ENCODE measurements at places on chromosomes 11 and 22.

DNA sequence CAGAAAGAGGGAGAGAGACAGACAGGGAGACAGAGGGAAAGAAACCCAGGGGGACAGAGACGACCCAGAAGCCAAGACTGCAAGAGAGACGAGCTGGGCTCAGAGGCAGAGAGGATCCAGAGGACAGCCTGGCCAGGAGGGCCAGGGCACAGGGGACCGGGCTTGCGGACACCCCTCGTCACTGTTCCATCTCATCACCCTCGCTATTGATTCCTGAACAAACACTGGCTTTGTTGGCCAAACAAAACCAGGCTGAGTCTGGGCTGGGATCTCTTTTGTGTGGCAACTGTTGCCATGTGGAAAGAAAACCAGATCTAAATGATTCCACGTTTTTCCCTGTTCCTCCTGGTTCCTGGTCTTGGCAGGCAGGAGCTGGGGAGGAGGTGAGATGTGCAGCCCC lies 339.4 kb downstream of the MN1 start:
- no peak for DNase-seq

DNA sequence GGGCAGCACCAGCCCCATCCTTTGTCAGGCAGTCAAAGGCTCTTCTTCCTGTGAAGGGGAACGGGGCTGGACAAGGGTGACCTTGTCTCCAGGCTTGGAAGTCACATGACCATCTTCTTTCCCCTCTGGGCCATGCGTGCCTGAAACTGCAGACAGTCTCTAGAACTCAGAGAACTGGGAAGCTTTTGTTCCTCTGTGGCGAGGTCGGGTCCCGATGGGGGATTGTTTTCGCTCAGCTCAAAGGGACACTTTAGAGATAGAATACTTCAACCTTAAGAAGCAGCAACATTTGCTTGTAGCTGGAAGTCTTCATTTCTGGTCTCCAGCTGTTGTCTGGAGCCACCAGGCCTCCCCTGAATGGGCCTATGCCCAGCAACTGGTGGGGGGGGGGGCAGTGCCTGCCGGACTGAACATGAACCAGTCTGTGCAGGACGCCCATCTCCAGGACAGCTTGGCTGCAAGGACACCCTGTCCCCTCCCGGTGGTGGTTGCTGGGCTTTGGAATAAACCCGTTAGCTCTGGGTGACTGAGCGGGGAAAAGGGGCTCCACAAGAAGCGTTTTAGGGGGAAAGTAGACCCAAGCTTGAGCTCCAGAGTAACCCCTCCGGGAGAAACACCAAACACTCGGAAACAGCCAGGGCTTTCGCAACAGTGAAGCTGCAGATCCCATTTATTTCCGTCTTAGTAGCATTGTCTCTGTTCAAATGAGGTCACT lies 55.7 kb upstream of the EMID1 start:
- no peak for DNase-seq

DNA sequence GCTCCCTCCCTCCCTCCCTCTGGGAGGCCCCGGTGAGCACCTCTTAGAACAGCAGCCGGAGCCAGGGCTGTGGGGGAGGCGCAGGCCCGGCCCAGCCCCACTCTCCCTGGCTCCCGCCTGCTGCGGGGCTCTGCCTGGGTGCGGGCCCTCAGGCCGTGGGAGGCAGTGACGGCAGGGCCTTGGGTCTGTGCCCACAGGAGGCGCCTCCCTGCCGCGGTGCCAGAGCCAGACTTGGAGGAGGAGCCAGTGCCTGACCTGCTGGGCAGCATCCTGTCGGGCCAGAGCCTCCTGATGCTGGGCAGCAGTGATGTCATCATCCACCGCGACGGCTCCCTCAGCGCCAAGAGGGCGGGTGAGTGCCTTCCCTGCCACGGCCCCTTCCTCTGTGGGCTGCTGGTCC lies 9.5 kb downstream of the IRF7 start:
- DNase-seq: no peak

- DNase-seq: no peak
Measured at GRCh38 chr11:88626216-88626615, 288.7 kb upstream of the CTSC start.

DNA sequence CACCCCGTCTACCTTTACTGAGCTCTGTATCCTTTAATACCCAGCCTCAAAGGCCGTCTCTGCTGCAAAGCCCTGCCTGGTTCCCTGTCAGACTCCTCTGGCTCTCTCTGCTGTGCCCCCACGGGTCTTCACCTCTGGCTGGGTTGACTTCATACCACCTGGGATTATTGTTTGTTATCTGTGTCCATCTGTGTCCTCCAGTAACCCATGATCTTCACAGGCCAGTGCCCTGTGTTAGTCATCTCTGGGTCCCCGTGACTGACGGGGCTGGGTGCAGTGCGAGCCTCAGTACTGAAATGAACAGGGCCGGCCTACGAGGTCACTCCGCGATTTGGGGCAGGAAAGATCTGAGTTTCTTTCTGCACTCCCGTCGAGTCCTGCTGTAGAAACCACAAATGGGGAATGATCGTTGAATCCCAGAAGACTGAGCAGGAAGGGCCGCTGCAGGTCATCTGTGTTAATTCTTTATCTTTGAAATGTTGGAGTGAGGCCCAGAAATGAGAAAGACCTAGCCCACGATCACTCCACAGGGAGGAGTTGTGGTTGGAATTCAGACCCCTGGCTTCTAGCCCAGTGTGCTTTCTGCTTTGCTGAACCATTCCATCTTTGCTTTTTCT lies 12.3 kb upstream of the TUB start:
- DNase-seq: no peak

- peak; percentile 64 for DNase-seq
Measured at GRCh38 chr22:20080445-20080775, 369 bp downstream of the DGCR8 start.

GRCh38 chr22:23315341-23315917 lies 135.1 kb downstream of the BCR start:
- DNase-seq: peak; percentile 2

- no peak for DNase-seq
Measured at GRCh38 chr22:49155770-49156580, 671.7 kb downstream of the BRD1 start.

DNA sequence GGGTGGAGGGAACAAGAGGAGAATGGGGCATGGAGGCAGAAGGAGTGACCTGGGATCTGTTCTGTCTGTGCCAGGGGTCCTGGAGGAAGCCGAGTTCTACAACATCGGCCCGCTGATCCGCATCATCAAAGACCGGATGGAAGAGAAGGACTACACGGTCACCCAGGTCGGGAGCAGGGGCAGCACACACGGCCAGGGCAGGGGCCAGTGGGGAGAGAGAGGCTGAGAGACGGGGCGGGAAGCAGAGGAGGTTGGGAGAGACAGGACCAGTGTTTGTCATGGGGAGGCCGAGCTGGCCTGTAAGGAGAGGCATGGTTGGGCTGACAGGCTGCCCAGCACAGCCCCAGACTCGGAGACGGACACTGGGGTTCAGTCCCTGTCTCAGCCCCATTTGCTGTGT lies 4.7 kb downstream of the KCTD17 start:
- DNase-seq: no peak

- DNase-seq: no peak
Measured at GRCh38 chr11:72001834-72002591, 3.3 kb downstream of the IL18BP start.

DNA sequence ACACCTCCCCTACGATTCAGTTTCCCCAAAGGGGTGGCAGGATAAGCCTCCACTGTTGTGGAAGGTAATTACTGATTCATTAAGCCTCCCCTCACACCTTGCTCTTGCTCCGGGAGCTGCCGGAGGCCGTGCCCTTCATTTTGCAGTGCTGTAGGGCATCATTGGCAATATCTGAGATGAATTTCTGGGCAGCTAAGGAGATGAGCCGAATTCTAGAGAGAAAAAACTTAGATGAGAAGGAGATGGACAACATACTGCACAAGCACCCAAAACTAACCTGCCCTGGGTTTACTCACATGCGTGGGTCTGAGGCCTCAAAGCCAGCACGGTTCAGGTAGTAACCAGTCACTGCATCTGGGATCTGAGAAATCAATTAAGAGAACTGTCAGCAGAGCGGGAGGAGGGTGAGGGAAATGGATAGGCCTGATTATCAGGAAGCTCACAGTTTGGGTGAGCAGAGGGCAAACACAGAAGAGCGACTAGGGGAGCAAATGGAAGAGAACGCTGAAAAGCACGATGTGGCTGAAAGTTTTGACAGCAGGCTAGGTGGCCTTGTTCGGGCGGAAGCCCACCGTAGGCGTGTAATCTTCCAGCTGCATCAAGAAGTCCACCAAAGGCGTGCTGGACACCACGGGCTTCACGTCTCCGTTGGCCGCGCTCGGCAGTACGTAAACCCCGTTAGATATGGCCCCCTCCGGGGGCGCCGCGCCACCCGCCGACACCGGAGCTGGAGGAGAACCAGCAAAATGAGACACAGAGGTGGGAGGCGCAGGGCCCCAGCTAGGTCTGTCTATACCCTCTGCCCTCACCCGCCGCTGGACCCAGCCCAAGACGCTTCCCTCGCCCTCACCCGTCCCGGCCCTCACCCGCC lies 689 bp downstream of the TAF10 start:
- DNase-seq: no peak

DNA sequence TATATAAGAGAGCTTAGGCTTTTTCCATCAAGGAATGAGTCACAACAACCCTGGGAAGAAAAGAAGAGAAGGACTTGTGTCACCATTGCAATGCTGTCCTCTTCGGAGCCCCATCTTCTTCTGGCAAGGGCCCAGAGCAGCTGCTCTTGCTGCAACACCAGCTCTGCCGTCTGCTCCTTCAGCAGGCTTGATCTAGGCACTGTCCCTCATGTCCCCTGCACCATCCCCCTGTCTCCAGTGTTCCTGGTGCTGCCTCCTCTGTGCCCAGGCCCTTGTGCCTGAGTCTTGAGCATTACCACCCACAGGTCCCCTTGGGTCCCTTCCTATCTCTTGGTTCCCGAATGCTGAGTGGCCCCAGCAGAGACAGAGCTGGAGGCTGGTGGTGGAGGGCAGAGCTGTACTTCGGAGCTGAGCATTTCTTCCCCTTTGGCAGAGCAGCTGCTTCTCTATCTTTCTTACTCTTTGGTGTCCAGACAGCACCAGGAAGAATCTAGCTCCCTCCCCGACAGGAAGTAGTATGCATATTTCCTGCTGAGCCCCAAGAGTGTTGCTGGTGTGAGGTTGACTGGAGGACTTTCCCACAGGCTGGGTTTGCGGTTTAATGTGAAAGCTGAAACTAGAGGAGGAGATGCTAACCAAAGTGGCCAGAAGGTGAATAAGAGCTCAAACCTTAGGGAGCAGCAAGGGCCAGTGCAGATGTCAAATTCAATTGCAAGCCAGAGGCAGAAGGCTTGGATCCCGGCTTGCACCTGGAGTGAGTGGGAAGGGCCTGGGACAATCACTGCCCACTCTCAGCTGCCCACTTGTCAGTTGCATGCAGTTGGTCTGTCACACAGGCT lies 27.8 kb downstream of the WEE1 start:
- no peak for DNase-seq

GRCh38 chr11:114914231-114915005 lies 236.1 kb downstream of the NXPE2 start:
- no peak for DNase-seq

GRCh38 chr11:28822576-28822975 lies 714.4 kb downstream of the METTL15 start:
- DNase-seq: no peak

DNA sequence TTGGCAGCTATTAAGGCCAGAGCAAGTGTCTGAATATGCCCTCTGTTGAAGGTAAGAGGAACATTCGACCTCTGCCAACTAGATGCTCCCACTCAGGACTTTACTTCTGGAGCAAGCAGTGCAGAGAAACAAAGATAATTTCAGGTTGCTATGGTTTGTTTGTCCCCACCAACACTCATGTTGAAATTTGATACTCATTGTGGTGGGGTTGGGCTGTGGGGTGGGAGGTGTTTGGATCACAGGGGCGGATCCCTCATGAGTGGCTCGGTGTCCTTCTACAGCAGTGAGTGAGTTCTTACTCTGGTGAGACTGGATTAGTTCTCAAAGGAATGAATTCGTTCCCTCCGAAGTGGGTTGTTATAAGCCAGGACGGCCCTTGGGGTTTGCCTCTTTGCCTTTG lies 12.0 kb downstream of the OR8A1 start:
- DNase-seq: no peak

GRCh38 chr22:47292546-47293320 lies 530.3 kb downstream of the TBC1D22A start:
- no peak for DNase-seq

Measured in NCI-H774 (cell line).